ENCODE measurements at places on chromosomes 3 and 15.

DNA sequence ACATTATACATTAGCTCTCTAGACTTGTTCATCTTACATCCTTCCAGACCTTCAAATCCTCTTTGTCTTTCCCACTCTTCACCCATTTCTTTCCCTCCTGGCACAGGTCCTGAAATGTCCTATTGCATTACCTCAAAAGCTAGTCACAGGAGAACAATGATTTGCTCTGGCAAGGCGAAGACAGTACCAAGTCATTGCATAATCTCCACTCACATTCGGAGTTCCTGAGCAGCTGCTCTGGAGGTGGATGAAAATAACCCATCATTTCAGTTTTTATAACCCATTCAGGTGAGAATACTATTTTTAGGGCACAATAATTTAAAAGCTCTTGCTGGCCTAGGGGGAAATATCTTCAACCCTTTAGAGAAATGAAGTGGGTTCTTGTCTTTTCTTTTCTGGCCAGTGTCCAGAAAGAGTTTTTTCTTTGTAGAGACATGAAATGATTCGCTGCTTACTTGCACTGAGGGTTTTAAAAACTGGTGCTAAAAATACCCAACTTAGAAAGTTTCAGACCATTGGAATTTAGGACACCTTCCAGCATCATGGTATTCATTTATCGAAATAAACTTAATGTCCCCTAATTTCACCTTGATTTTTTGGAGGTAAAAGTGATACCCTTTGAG lies 23.4 kb upstream of the DYNC1LI1 start:
- no peak for DNase-seq

GRCh38 chr3:152405915-152406802 lies 137.4 kb downstream of the MBNL1 start:
- DNase-seq, result no peak

- no peak for DNase-seq
Observed at GRCh38 chr15:92638291-92638708, 17.3 kb downstream of the FAM174B start.

- no peak for DNase-seq
Observed at GRCh38 chr3:130539005-130539404, 22.0 kb downstream of the COL6A6 start.

GRCh38 chr3:195079636-195080035 lies 191.3 kb downstream of the XXYLT1 start:
- no peak for DNase-seq

DNA sequence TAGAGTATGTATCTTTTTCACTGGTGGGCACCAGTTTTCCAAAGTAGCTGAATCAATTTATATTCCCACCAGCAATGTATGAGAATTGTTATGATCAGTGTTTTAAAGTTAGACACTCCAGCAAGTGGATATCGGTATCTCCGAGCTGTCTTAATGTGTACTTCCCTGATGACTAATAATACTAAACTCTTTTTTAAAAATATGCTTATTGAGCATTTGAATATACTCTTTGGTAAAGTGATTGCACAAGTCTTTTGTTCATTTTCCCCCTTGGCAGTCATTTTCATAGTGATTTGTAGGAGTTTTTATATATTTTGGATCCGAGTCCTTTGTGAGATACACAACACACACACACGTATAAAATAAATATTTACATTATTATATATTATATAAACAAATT lies 12.5 kb upstream of the FEM1B start:
- DNase-seq, result no peak

DNA sequence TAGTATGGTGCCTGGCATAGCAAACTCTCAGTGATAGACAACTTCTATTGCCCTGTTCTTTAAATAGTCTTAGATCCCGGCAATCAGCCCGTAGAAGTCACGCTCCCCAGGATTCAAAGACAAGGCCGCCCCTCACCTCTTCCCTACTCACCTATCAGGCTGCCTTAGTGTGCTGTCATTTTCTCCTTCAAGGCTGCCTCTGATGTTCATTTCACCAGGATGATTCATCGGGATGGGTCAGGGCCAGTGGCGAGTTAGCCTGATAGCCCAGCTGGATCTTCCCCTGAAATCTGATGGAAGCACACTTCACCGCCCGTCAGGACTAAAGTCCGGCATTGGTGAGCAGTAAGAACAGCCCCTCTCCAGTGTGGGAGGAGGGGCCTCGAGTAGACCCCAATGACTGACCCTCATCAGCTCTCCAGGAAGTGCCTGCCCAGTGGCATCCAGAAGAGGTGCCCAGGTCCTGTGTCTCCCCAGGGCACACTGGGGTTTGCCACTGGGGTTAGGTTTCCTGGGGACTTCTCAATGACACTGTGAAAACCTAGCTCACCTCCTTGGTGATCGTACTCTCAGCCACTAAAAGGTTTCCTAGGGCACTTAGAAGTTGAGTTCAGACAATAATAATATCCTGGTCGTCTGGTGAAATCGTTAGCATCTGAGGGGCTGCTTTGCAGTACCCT lies 37.5 kb downstream of the TPM1 start:
- no peak for DNase-seq

DNA sequence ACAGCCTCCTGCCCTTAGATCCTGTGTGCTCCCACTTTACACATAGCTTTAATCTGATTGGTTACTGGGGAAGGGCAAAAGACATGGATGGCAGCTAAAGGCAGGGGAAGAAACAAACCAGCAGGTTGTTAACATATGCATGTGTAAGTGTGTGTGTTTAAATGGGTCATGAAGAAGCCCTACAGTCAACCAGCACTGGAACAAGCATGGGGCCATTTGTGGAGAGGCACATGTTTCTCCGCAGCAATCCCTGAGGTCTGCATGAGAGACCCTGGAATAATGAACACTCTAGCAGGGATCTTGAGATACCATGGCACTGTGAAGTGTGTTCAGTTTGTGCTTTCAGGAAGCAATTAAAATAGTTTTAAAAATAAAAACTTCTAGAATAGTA lies 6.0 kb downstream of the KLF13 start:
- no peak for DNase-seq

DNA sequence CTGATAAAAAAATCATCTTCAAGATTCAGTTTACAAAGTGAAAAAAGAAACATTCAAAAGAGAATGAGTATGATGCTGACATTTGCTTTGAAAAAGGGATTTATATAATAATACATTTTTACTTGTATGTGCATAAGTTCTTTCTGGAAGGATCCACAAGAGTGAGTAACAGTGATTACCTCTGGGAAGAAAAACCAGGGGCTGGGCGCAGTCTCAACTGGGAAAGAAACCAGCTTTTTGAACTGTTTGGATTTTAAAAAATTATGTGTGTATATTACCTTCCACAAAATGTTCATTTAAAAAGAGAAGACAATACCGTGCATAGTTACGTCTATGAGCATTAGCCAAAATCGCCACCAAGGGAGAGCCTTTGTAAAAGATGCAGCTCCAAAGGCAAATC lies 1.3 kb downstream of the CLEC3B start:
- DNase-seq, result no peak

- DNase-seq, result no peak
Observed at GRCh38 chr3:156433138-156433537, 121.8 kb downstream of the SSR3 start.

- no peak for DNase-seq
Observed at GRCh38 chr15:29651476-29652233, 170.6 kb downstream of the TJP1 start.

- no peak for DNase-seq
Observed at GRCh38 chr3:187811585-187812250, 66.5 kb upstream of the BCL6 start.

DNA sequence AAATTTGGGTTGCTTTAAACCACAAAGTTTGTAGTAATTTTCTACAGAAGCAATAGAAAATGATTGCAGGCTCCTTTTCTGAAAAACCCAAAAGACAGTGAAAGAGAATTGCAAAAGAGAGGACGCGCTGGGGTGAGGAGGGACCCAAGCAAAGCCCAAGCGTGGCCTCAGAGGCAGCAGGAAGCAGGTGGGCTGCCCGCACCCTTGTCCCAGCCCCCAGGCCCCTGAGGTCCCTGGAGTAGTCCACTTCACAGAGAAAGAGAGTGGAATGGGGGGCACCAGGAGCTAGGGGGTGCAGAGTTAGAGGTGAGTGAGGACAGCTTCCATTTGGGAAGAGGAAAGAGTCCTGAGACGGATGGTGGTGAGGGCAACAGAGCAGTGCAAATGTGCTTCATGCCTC lies 11.6 kb downstream of the DNAJB8 start:
- no peak for DNase-seq

DNA sequence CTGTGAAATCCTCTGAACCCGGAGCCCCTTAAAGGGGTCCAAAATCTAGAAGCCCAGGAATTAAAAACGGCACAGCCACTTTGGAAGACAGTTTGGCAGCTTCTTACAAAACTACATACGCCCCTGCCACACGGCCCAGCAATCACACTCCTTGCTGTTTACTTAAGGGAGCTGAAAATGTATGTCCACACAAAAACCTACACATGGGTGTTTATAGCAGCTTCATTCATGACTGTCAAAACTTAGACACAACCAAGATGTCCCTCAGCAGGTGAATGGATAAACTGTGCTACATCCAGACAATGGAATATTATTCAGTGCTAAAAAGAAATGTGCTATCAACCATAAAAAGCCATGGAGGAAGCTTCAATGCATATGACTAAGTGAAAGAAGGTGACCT lies 162.5 kb downstream of the NUP210 start:
- no peak for DNase-seq

GRCh38 chr3:20787005-20787404 lies 601.0 kb upstream of the SGO1 start:
- no peak for DNase-seq

- DNase-seq, result no peak
Observed at GRCh38 chr3:13579063-13579462, 30.1 kb downstream of the FBLN2 start.

GRCh38 chr3:146125951-146126350 lies 35.0 kb downstream of the PLOD2 start:
- no peak for DNase-seq

GRCh38 chr15:78170848-78171773 lies 21.9 kb downstream of the IDH3A start:
- no peak for DNase-seq

DNA sequence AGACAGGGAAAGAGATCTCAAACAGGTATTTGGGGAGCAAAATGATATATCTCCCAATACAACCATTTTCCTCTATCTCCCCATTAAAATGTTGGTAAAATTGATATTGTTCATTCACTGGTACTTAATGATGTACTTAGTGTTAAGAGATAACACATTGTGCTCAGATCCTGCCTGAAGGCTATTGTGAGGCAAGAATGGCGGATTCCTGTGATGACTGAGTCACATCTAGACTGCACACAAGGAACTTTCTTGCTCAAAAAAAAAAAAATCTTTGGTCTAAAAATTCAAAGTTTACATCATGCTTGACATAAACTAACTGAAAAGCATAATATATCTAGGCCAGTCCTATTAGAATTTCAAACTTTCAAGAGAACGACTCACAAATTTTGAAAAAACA lies 171.1 kb upstream of the TTC14 start:
- no peak for DNase-seq

GRCh38 chr15:31488437-31489204 lies 162.0 kb downstream of the KLF13 start:
- no peak for DNase-seq

GRCh38 chr15:90064911-90065681 lies 37.2 kb downstream of the IDH2 start:
- DNase-seq, result no peak

DNA sequence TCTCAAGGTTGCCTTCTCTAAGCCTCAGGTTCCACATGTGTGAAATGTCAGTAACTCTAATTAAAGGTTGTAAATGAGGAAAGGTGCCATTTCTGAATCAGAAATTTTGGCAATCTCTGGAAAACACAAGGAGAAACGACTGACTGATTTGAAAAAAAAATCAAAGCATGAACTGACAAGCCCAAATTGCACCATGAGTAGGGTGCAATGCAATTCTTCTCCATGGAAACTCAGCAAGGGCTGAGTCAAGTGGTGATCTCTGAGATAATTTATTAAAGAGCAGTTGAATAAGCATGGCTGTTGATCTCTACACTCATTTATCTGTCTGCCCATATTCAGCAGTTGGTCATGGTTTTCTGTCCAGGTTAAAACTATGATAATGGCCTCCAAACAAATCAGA lies 201.6 kb upstream of the CMC1 start:
- DNase-seq, result no peak

GRCh38 chr15:25886498-25887140 lies 23.5 kb upstream of the ATP10A start:
- no peak for DNase-seq

GRCh38 chr15:67607959-67608637 lies 65.6 kb downstream of the MAP2K5 start:
- DNase-seq, result no peak

GRCh38 chr3:146796078-146796477 lies 190.9 kb upstream of the PLSCR5 start:
- DNase-seq, result no peak

DNA sequence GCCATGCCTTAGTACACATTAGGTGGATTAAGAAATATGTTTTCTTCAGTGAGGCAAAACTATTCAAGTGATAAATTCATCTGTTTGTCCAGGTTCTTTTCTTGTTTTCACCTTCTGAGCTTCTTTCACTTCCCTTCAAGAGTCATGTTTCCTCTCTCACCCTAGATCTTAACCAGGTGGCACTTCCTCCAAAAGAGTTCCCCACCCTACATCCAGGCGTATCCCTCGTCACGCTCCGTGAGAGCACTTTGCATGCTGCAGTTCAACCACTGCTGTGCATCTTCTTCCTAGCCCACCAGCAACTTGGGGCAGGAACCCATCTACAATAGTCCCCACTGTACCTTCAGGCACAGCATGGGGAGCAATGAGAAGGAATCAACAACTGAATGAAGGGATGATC lies 28.9 kb downstream of the OSBPL10 start:
- no peak for DNase-seq

- DNase-seq, result no peak
Observed at GRCh38 chr15:72998681-72999466, 53.4 kb upstream of the NEO1 start.

DNA sequence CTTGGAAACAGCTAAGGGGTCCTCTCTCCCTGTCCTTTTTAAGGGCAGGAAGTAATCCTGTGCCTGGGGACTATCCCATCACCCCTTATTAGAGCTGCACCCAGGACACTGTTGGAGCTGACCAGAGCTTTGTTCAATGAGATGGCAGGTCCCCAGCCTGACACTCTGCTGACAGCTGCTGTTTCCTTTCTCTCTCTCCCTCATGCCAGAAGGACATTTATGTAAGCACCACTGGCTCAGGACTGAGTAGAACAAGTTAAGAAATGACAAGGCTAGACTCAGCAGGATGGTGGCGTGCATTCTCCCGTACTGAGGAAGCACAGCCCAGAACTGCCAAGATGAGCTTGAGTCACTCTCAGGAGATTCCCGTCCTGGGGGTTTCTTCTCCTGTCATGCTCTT lies 17.3 kb downstream of the GJD2 start:
- DNase-seq, result no peak

DNA sequence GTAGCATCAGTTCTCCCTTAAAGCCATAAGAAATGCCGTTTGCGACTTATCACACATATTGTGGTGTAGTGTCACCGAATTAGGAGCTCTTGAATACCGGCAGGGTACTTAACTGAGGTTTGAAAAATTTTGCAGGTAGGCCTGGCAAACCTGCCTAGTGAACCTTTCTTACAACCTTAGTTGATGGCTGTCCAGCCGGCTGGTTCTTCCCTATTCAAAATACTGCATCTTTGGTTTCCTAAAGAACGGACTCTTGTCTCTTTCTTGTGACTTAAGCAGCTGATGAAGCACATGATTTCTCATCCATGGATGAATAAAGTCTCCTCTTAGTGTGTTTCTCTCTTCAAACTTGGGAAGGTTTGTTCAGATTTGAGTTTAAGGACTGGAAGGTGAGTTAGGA lies 1.5 kb downstream of the RAB7A start:
- no peak for DNase-seq
